ENCODE measurements at places on chromosomes 5 and 9. TPM values are rescaled to one million over a fixed set of nuclear protein-coding genes. Genes with fewer than 3 reads are reported as not detected.
A peak's percentile ranks its signal among the peaks of the same experiment; 100 is the strongest.

ARL14EPL gene
- not detected for total RNA-seq

GRCh38 chr5:163303718-163304117 is 133.7 kb upstream of the CCNG1 start:
- no peak for DNase-seq

GRCh38 chr5:154519359-154519758 is 41.3 kb upstream of the HAND1 start:
- no peak for DNase-seq

DNA sequence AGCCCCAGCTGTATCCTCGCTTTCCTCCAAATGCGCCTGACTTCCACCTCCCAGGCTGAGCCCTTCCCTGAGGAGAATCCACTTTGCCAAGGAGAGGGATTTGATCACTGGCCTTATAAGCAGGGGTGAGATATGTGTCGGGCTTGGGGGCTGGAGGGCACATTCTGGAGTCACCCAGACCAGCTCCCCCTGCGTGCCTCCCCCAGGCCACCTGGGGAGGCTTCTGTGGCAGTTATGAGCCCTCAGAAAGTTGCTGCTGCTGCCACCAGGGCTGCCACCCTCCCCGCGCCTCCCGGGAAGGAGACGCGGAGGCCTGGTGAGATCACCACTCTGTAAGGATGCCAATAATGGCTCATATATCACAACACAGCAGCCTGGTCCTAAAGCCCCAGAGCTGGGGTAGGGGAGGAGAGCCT is 211.5 kb downstream of the PAPPA start:
- no peak for DNase-seq

DNA sequence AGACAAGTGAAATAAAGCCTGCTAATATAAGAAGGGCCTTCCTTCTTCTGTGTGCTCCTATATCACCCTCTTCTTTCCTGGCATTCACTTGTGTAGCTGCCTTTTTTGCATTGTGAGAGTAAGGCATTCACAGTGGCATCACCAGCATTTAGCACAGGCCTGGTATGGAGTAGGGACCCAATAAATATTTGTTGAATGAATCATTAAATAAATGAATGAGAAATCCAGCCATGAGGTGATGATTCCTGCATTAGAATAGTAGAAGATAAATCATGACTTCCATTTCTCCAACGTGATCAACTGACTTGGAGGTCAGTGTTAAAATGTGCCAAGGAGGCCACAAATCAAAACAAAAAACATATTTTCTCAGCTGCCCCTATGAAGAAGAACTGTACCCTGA is 3.9 kb downstream of the PLPPR1 start:
- DNase-seq = no peak

- no peak for DNase-seq
Measured at GRCh38 chr5:125470280-125470902, 724.0 kb upstream of the ZNF608 start.

DNA sequence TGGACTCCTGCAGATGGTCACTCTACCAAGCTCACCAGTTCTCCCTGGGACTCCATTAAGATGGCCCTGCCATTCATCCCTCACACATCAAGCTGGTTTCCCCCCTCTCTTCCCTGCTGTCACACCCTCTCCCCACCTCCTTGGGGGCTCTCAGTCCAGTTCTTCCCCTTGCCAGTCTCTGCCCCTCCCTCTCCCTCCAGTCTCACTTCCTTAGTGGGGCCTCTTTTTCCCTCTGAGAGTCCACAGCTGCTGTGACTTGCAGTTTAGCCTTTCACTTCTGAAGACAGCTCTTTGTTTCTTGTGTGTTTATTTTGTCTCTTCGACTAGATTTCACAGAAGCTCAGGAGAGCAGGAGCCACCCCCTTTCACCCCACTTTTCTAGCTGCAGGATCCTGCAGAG is 10.5 kb downstream of the DOCK2 start:
- DNase-seq = no peak

GADD45G gene
- total RNA-seq = 14.3 TPM

DNA sequence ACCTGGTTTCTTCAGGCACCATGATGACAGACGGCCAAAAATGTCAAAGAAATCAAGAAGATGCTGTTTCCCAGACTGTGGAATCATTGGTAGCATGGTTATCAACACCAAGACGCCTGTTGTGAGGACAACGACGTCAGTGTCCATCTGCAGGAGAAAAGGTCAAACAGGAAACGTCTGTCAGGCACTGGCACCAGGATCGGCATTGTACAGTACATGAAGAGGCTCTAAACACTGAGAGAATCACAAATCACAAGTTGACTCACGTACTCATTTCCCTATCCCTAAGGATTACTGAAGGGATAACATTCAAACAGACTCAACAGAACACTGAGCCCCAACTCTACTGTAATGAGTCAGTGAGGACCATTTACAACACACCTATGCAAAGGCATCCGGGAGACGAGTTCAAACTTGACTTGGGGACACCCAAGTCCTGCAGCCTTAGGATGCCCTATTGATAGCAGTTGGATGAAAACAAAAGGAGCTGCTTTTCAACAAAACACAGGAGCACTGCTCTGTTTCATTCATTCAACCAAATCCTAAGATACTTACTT is 21.0 kb downstream of the TSC1 start:
- no peak for DNase-seq

CRAT gene
- 23.3 TPM for total RNA-seq

GRCh38 chr5:121805911-121806310 is 45.8 kb upstream of the FTMT start:
- no peak for DNase-seq

DNA sequence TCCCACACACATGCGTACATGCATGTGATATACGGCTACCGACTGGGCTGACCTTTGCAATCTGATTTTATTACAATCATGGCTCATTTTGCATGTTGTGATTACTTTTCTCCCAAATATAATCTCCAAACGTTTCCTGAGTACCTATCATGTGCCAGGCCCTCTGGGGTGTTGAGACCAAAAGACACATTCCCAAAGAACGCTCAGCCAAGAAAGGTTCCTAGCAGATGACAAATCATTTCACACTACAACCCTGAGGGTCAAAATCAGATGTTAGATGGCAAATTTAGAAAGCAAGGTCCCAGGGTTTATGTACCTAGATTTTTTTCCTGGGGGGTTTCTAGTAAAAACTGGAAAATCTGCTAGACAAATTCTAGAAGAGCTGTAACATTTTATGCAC is 32.4 kb upstream of the SLC25A51 start:
- DNase-seq = no peak

DNA sequence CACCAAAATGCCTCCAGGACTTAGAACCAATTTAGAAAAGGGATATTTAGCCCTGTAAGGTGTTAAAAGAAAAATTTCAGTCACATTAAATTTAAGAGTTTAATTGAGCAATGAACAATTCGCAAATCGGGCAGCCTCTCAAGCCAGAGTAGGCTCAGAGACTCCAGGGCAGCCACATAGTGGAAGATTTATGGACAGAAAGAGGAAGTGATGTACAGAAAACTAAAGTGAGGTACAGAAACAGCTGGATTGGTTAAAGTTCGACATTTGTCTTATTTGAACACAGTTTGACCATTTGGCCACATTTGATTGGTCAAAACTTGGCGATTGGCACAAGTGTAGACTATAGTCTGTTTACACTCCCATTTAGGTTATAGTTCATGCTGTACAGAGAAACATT is 525.9 kb upstream of the ZNF608 start:
- DNase-seq = no peak

DNA sequence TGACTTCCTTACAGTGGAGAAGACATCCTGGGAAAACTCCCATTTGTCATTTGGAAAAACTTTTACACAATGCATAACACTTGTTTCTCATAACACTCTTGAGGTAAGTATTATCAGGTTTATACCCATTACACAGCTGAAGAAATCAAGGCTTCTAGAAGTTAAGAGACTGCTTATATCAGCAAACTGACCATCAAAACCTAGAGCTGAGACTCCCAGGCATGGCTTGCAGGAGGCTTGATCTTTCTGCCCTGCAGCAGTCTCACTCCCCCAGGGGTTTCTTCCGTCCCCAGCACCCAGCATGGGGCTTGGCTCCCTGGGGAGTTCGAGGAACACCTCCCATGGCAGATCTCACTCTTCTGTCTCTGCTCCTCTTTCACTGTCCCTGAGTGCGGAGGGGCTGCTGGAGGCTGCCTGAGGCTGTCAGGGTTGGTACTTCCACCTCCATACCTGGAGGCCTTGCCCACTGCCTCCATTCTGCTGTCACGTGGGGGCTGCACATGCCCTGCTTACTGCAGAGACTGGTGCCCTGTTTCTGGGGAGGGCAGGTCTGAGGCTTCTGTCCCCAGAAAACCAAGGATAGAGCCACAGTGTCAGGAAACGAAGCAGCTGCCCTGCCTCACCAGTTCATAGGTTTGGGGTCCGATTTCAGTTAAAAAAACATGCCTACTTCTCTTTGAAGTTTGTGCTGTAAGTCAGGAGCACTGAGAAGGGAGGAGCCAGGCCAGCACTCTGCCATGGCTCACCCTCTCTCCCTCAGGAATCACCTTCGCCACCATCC is 202.5 kb downstream of the PAX5 start:
- no peak for DNase-seq

DNA sequence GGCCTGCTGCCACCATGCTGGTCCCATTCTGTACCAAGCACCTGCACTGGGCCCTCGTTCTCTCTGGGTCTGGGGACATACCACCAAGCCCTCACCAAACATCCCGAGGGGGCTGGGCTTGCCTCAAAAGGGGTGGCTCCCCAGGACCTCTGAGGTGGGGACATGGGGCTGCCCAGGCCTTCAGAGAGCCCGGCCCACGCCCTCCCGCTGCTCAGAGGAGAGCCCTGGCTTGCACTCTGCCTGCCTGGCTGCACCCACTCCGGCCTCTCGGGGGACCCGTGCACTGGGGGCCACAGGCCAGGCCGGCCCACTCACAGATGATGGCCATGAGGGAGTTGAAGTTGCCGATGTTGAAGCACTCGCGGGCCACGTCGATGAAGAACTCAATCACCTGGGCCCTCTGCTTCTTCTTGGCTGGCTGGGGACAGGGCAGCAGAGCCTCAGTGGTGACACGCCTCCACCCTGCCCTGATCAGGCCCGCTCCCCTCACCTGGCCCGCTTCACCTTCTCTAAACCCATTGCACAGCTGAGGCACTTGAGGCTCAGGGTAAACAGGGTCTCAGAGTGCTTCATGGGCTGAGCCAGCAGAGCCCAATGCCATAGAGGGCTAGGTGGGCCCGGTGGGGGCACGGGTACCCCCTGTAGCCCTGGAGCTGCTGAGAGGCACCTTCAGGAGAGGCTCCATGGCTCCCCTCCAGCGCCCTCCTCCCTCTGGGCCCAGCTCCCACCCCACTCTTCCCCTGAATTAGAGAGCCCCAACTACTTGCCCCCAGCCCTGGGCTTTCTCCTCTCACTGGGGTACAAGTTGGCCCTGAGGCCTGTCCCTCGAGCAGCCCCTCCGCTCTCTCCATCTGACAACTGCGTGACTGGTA is 47.7 kb upstream of the RNF130 start:
- DNase-seq = no peak

LHX2 gene
- total RNA-seq = not detected

DNA sequence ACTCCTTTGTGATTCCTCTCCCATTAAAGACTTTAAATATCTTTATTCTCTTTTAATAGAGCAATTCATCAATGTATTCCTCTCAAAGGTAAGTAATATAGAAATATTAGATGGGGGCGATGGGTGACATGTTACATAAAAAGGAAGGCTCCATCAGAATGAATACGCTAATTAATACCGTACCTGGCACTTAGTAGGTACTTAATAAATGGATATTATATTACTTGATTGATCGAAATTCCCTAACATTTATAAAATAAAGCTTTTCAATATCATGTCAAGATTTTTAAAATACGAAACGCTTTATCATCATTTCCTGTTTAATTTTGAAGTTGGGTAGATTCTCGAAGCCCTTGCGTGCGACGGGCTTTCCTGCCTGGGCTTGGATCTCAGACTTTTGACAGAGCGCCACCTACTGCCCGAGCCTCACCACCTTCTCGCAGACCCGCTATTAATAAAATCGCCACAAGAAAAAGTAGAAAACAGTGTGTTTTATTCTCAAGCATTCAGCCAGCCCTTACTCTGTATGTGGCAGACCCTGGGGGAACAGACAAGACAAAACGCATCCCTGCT is 99.4 kb downstream of the C5orf15 start:
- peak; percentile 31 for DNase-seq

DNA sequence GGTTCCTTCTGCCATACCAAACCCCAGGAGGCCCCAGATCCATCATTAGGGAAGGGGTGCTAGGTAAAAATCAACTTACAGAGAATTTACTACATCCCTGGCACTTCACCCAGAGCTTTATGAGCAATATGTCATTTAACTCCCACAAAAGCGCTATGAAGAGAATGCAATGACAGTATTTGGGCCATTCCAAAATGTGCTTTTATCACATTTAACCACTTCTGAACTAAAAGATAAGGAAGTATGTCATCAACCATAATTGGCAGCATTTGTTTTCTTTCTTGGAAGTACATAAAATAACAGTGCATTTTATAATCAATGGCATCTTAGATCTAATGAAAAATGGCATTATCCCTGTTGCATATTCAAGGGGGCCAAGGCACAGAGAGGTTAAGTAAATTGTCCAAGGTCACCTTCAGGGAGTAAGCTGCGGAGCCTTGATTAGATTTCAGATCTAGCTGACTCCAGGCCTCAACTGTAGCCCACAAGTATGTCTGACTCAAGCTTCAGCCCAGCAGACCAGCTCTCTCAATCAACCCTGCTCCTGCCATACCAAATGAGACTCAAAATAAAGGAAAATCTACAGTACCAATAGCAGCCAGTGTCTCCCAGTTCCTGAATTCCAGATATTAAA is 16.5 kb downstream of the SH3TC2 start:
- no peak for DNase-seq

ATP10B gene
- total RNA-seq = not detected

DNA sequence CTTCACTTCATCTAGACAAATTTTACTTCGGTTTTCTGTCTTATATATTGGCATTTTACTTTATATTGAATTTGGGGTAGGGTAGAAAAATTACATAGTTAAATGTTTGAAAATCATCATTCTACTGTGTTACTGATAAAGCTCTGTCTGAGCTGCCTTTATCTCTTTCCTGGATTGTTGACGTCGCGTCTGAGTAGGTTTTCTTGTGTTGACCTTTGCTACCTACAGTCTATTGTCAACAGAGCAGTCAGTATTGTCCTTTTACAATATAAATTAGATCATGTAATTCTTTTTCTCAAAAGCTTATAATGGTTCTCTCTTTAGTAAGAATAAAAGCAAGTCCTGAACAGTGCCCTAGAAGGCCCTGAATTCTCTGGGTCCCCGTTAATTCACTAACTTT is 128.2 kb downstream of the HACD4 start:
- no peak for DNase-seq

PCDHA9 gene
- not detected for total RNA-seq

TTC23L gene
- total RNA-seq = 0.42 TPM

GNE gene
- 15.4 TPM for total RNA-seq

ATOX1 gene
- 24.3 TPM for total RNA-seq

All from T-helper 17 cell (primary cell).